ENCODE measurements at places on chromosomes 5 and 9. TPM values are rescaled to one million over a fixed set of nuclear protein-coding genes. Genes with fewer than 3 reads are reported as not detected.

DNA sequence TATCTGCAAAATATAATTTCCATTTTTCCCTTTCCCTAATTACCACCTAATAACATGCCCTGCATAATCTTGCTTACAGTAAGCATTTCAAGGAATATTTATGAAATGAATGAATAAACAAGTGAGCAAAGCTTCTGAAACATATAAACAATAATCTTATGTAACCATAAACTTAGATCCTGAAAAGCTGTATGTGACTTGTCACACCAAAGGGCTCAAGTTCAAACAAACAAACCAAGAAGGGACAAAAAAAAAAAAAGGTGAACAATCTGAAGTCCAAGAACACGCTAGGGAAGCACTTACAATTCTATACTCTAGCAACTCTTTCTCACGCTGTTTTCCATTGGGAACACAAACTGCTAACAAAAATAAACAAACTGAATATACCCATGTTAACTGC lies 36.3 kb downstream of the PLPP1 start:
- no peak for DNase-seq

- DNase-seq = no peak
Measured at GRCh38 chr5:124102486-124102885, 590.5 kb downstream of the CSNK1G3 start.

DNA sequence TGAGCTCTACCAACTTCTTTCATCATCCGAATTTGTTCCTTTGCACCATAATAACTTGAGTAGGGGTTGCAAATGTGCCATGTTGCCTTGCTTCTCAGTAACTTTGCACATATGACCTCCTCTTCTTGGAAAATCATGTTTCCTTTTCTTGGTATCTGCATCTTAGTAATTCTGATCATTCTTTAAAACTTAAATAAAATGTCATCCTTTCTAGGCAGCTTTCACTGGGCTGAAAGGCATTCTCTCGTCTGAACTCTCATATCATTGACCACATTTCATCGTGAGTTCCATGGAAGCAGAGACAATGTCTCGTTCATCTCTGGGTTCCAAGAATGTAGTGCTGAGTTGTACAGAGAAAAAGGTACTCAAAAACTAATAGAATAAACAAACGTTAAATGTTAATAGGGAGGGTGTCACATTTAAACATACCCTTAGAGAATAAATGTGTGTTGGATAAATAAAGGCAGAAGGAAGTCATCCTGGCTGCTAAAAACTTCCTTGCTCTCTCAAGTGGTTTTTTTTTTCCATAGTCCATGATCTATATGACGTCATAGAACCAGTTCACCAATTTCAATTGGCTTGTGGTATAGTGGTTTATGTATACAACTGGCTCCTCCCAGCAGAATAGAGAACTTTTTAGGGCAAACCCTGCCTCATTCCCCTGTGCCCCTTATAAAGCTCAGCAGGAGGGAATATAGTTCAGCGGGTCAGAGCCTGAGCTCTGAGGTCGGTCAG lies 218.1 kb upstream of the TRIM32 start:
- no peak for DNase-seq

GRCh38 chr5:34657274-34657921 lies 1.3 kb downstream of the RAI14 start:
- peak; percentile 67 for DNase-seq

DNA sequence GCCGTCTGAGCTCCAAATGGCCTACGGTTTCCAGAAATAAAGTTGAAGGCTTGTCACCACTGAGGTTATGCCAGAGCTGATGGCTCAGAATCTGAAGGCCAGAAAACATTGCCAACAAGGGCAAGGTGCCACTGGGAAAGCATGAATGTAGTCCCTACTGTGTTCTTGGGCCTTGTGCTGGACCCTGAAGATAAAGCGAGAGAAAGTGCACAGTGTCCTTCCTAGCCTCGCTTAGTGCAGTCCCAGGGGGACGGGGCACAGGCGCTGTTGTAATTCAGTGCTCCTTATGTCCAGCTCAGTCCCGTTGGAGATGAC lies 84.5 kb downstream of the NDFIP1 start:
- no peak for DNase-seq

Gene GAPT
- not detected for total RNA-seq
